ENCODE measurements at places on chromosomes 12 and 14.

DNA sequence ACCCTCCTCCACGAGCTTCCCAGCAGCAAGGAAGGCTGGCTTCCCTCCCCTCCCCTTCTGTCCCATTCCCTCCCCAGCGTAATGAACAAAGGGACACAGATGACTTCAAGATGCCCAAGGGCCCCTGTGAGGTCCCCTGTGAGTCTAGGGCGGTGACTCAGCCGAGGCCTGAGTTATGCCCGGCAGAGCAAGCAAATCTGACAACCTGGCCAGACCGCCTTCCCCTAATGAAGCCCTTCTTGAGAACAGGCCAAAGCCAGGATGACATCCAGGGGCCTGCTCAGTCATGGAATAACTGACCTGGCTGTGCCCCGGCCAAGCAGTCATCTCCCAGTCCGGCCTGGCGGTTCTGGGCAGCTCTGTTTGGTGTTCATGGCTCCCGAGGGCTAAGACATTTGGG is 89.2 kb downstream of the DICER1 start:
- no peak for DNase-seq

DNA sequence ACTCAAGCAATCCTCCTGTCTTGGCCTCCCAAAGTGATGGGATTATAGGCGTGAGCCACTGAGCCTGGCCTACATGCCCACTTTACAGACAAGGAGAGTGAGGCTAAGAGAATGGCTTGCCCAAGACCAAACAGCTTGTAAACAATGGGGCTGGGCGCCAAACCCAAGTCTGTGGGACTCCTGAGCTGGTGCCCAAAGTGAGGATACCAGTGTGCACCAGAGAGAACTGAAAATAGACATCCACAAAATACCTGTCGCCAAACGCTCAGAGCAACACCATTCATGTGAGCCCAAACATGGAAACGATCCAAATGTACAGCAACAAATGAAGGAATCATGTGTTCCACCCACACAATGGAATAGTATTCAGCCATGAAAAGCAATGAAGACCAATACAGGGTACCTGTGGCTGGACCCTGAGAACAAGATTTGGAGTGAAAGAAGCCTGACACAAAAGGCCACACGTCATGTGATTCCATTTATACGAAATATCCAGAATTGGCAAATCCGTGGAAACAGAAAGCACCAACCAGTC is 38.2 kb downstream of the CCNK start:
- DNase-seq, result no peak

DNA sequence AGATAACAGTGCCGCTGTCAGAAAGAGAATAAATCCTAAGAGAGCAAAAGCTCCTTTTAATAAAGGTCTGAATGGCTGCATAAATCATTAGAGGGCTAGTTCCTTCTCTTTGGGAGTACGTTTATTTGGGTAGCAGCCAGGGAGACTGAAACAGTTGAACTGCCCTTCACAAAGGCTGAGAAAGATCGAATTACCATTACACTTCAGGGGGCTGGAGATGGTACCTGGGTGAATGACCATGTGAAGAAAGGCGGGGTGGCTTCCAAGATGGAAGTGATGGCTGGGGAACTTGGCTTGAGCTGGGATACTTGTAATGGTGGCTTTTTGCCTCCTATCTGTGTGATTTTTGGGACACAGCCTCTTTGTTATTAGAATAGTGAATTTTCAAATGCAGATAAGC is 1.7 kb upstream of the FGD4 start:
- no peak for DNase-seq

- no peak for DNase-seq
Observed at GRCh38 chr14:58479975-58480374, 52.5 kb downstream of the KIAA0586 start.

DNA sequence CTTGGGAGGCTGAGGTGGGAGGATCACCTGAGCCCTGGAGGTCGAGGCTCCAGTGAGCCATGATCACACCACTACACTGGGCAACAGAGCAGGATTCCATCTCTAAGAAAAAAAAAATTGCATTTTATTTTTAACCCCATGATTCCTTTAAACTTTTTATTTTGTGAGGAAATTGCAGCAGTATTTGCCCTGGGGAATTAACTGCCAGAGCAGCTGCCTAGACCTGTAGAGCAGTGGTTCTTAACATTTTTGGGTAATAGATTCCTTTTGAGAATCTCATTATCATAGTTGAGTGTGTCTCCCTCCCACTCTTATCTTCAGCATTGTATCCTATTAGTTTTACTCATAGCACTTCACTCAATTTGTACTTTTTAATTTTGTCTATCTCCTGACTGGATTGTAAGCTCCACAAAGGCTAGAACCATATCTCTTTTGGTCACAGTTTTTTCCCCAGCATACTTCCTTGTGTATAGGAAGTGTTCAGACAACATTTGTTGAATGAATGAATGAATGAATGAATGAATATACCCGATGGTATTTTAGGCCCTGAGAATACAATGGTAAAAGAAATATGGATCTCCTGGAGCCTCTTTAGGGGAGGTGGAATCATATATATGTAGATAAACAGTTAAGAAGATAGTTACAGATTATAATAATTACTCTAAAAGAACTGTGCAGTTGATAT is 40.6 kb downstream of the BRMS1L start:
- DNase-seq, result no peak

- DNase-seq, result no peak
Observed at GRCh38 chr12:31310488-31310887, 15.5 kb downstream of the SINHCAF start.

- no peak for DNase-seq
Observed at GRCh38 chr12:47223031-47223847, 143.5 kb upstream of the AMIGO2 start.

- DNase-seq, result peak; percentile 96
Observed at GRCh38 chr14:39432179-39432618, at the start of gene FBXO33. Gene FBXO33, minus strand, starts transcription at chr14:39432433. Its CDS starts 271 bp downstream, at chr14:39432162.

DNA sequence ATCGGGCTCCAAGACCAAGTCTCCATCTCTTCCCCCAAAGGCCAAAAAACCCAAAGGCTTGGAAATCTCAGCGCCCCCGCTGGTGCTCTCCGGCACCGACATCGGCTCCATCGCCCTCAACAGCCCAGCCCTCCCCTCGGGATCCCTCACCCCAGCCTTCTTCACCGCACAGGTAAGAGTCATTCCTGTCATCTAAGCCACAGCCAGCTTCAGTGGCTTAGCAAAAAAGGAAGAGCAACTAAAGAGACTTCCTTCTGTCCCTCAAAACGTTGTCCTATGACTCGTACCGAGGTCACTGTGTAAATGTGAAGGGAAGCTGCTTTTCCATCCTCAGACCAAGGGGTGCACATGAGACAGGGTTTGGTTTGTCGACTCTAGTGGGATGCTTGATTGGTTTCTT is 53.4 kb downstream of the ELK3 start:
- no peak for DNase-seq

GRCh38 chr14:81555051-81555450 is 21.4 kb upstream of the SEL1L start:
- DNase-seq, result no peak

DNA sequence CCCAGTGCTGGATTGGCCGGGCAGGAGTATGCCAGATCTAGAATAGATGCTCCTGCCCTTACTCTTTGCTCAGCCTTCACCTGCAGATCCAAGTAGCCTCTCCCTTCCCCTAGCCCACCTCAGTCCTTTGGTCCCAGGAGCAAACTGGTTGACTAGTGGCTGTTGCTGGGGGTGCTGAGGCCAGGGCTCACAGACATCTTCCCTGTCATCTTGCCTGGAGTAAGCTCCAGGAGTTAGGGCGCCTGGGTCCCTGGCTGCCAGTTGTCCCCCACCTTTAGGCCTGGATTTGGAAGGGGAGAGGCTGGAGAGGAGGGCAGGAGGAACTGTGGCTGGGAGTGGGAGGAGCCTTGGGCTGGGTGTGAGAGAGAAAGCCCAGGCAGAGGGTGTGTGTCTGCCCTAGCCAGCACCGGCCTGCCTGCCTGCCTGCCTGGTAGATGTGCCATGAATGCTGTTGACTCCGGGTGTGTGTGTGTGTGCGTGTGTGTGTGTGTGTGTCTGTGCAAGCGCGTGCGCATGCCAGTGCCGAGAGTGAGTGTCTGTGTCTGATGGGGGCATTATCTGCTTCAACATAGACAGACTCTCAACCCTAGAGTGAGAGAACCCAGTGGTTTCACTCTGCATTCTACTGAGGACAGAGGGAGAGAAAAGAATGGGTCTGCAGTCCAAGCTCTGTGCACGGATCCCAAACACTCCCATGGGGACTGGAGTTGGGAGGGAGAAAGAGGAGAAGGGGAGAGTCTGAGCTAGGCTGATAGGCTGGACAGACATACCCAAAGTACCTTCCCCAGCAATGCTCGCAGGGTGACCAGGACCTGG is 845 bp upstream of the RARG start:
- DNase-seq, result no peak

- DNase-seq, result no peak
Observed at GRCh38 chr12:118590406-118591150, 214.2 kb downstream of the SUDS3 start.

GRCh38 chr14:63504648-63505047 is 38.5 kb downstream of the PPP2R5E start:
- no peak for DNase-seq

- DNase-seq, result no peak
Observed at GRCh38 chr14:81187832-81188522, 32.8 kb downstream of the GTF2A1 start.

GRCh38 chr12:15801770-15802744 is 12.9 kb upstream of the EPS8 start:
- DNase-seq, result no peak

GRCh38 chr12:89344043-89344861 is 8.0 kb downstream of the DUSP6 start:
- no peak for DNase-seq

- DNase-seq, result no peak
Observed at GRCh38 chr14:79074510-79074909, 904.3 kb downstream of the NRXN3 start.

DNA sequence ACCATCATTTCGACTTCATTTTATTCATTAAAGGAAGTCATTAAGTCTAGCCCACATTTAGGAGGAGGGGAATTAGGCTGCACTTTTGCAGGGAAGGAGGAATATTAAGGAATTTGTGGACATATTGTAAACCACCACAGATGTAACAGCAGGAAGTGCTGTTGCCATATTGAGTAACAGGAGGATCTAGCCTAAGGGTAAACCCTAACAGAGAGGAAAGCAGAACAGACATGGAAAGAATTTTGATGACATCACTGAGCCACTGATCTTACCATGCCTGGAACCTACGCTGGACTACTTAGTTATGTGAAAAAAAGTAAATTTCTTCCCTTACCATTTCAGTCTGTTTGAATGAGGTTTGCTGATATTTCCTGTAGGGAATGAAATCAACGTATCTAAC is 100.7 kb upstream of the ATF7IP start:
- no peak for DNase-seq

DNA sequence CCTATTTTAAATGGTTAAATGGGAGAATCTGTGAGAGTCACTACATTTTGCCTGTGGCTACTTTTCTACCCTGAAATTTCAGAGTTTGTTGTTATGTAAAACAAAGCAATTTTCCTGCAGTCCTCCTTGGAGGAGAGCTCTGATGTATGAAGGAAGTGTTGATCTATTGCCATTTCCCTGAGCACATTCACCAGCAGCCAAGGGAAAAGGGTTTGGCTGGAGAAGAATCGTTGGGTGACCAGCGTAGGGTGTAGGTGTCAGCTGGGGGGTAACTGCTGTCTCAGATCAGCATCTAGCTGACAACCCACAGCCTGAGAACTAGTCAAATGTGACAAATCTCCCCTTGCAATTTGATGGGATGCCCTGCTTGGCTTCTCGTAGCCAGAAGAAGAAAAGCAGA is 230.5 kb downstream of the PDZRN4 start:
- no peak for DNase-seq

GRCh38 chr14:35963209-35963608 is 137.1 kb downstream of the BRMS1L start:
- no peak for DNase-seq

- DNase-seq, result no peak
Observed at GRCh38 chr14:104878582-104878981, 13.5 kb downstream of the CEP170B start.

DNA sequence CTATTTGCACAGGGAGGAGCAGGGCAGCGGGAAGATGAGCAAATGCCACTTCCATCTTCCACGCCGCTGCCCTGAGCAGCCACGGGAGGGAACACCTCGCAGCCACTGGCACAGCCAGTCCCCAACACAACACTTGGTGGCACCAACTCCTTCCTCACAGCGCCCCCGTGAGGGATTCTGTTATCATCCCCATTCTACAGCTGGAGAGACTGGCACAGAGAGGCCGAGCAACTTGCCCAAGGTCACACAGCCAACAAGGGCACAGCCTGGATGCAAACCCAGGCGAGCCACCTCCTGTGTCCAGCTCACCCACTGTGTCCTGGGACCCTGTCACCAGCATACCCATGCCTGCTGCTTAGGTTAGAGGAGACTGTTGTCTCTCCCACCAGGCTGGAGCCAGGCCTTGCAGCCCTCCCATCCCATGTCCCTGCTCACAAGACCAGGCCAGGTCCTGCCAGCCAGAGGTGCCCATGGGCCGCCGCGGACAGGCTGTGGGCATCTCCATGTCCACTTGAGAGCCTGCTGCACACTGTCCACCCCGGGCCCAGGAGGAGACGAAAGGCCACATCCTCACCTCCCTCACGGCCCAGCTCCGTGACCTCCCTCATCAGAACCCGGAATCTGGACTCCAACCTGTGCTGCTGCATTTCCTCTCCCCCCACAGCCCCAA is 57.0 kb downstream of the NCOR2 start:
- no peak for DNase-seq

GRCh38 chr14:20477211-20477876 is 8.1 kb downstream of the PNP start:
- DNase-seq, result no peak

DNA sequence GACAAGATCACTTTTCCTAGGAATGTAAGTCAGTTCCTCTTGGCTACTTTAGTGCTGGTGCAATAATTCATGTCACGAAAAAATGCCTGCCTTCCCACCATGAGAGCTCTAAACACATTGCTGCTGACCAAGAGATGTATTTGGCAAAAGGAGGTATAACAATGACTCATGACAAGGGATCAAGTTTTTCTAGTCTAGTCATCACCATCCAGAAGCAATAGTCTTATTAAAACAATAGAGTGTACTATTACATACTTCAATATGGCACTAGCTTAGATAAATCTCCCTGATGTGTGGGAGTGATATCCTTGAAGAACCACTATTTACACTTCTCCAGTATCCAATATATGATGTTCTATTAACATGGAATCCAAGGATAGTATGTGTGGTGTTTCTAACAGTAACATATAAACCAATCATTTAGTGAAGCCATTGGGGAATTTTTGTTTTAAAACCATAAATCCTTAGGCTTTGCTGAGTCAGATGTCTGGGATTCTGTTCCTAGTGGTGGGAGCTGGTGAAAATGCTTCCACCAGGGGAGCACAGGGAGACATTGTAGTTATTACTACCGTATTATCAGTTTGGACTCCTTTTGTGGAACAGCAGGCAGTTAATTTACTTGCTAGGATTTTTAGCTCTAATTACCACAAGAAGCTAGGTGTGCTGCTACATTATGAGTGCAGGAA is 1387.5 kb downstream of the LRFN5 start:
- no peak for DNase-seq

GRCh38 chr12:119432949-119433348 is 98.4 kb downstream of the CCDC60 start:
- no peak for DNase-seq

DNA sequence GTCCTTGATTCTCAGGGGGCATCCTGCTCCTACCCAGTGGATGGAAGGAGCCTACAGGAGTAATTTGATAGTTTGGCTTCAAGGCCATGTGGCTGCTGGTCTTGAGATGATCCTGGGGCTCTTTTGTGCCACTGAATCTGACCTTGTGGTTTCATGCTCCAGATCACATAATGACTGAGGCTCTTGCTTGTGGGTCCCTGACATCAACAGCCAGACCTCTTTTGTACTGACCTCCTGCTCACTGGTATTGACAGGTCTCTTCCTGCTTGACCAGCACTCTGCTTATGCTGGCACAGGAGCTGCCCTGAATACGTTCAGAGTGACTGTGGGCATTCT is 23.2 kb upstream of the JPH4 start:
- DNase-seq, result no peak

- no peak for DNase-seq
Observed at GRCh38 chr14:20563971-20564370, 3.1 kb upstream of the RNASE9 start.
